Coronary artery (tissue), 2 donors: ENCODE measurements at places on chromosomes 5 and 9.

GRCh38 chr9:93930070-93930469 is 25.1 kb downstream of the BARX1 start:
- DNase-seq: no peak

- no peak for DNase-seq
Measured at GRCh38 chr5:159105145-159106053, 5.7 kb upstream of the EBF1 start.

GRCh38 chr9:136551401-136552116 is 5.7 kb upstream of the NOTCH1 start:
- no peak for DNase-seq

- DNase-seq: no peak
Measured at GRCh38 chr9:79976257-79977073, 404.7 kb downstream of the TLE4 start.

DNA sequence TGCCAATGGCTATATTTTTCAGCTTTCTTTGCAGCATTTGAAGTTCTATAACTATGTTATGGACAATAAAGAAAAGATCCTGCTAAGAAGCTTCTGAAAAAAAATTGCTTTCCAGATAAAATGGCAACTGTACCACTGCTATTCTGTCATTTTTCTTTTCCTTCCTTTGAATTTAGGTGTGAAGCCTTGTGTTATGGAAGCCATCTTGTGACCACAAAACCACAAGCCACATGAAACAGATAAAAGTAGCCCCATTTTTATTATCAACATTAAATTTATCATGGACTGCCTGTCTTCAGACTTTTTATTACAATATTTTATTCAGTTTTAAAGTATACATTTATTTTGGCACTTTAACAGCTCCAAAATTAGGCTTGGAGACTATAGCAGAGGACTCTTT is 289.9 kb upstream of the ACTBL2 start:
- DNase-seq: no peak

DNA sequence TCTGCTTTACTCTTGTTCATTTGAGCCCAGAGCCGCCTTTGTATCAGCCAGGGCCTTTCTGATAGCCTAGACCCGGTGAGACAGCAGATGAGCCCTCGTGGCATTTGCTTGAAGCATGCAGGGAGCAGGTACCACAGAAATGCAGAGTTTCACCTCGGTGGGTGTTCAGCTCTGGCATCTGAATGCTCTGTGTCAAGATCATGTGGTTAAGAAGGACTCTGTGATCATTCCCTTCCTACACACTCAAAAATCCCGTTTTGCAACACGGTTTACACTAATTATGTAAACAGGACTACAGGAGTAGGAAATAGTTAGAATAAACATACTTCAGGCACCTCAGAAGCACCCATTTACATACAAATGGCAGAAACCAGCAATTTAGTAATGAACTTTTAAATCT is 67.2 kb downstream of the MVB12B start:
- DNase-seq: no peak
